NCI-H2029 treated with DMSO at 0.1 percent for 48 hours (cell line): ENCODE measurements at places on chromosomes 5 and 9.

DNA sequence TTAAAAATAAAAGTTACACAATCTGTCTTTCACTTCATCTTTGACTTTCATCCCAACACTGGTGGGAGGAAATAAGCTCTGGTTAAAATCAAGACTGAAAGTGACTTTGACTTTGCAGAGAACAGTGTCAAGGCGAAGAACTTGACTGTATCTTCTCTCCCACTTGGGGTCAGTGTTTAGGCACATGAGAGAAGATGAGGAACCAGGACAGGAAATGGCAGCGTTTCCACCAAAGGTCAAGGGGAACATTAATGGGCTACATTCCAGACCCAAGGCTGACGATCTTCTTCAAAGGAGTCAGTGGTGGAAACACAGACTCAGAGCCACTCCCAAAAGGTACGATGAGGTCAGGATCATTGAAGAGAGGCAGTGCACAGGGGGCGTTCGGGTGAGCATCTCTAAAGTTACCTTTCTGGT, 409.5 kb downstream of the ARHGEF28 start:
- DNase-seq = peak; percentile 18

DNA sequence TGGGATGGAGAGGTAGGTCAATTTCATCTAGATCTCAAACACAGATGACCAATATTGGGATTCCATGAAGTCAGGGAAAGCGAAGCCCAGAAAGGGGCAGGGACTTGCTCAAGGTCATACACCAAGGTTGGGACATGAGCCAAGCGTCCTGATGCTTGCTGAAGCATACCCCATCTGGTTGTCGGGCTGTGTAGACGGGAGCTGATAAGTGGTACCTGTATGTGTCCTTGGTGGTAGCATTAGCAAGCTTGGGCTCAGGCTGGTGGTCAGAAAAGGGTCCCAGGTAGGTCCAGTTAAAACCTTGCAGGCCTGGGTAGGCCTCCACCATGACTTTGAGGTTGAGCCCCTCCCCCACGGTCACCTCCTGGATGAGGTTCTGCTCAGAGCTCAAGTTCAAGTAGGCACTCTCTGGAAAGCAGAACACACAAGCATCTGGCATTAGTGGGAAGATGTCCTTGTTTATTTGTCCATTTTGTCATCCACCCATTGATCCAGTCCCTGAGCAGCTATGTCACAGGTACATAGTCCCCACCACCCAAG, 13.2 kb downstream of the CSF1R start:
- no peak for DNase-seq

DNA sequence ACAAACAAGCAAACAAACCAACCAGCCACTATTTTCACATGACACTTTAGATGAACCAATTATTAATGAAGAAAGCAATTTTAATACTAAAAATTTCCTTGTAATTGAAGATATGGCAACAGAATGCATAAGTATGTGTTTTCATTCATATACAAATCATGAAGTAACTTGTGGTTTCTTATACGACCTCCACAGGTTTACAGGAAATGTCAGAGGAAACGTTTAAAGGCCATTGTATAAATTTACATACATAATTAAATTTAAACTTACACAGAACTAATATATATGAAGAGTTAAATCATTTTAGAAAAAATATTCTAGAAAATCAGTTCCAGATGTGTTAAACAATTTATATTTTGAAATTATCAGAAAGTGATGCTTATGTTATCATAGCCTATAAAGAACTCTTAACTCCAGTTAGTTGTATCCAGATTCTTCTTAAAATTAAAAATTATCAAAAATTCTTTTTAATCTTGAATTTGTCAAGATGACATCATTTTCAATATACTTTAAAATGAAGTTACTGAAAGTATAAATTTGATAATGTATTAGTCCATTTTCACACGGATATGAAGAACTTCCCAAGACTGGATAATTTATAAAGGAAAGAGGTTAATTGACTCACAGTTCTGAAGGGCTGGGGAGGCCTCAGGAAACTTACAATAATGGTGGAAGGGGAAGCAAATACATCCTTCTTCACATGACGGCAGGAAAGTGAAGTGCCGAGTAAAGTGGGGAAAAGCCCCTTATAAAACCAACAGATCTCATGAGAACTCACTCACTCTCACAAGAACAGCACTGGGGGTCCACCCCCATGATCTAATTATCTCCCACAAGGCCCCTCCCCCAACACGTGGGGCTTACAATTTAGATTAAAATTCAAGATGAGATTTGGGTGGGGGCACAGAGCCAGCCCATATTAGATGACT, 192.0 kb downstream of the PIK3R1 start:
- no peak for DNase-seq

DNA sequence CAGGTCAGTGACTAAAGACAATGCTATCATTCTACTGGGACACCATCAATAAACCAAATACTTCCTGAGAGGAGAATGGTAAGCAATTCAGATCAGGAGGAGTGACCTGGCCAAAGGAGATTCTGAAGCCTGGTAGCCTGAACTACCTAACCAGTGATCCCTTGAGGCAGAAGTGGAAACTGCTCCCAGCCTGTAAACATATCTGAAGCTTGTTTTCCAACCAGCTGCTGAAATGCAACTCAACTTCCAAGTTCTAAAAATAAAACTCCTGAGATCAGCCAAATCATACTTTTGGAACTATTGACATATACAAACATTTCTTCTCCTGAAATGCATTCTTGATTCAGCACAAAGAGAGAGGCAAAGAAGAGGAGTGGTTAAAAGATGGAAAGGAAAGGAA, 204.1 kb downstream of the EBF1 start:
- DNase-seq = no peak

DNA sequence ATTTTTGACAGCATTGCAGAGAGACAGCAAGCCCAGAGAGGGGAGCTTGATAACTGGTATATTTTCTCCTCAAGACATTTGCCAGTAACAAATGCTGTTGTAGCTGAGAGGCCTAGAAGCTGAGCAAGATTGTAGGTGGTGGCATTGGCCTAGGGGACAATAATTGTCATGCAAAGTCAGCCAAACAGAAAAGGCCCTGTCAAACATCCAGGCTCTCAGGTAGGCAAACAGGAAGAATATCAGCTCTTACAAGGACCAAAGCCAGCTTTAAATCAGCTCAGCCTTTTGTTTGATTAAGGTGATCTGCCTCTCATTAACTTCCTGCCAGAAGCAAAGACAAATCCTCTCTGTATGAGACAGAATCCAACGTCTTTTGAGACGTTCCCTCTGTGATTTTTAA, 29.7 kb upstream of the BARX1 start:
- peak; percentile 78 for DNase-seq

GRCh38 chr9:132596200-132596599, 13.8 kb downstream of the BARHL1 start:
- no peak for DNase-seq

DNA sequence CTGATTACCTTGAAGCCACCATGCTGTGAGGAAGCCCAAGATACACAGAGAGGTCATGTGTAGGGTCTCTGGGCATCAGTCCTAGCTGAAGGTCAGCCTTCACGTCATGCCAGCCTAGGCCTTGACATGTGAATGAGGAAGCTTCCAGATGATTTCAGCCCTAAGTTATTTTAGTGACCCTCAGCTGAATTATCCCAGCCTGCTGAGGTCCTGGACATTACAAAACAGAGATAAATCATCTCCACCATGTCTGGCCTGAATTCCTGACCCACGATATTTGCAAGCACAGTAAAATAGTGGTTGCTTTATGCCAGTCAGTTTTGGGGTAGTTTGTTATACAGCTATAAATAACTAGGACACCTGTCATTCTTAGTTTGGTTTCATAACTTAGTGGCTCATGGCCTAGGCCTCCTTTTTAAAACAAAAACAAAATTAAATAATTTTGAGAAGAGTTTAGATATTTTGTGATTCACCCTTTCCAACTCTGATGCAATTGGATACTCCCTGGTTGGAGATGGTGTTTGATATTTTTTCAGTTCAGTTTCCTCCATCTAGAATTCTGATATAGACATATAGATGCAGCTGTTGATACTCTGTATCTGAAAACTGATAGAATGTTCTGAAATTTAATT, 571.3 kb upstream of the CLINT1 start:
- no peak for DNase-seq
